ENCODE measurements at places on chromosomes 13 and 19.

DNA sequence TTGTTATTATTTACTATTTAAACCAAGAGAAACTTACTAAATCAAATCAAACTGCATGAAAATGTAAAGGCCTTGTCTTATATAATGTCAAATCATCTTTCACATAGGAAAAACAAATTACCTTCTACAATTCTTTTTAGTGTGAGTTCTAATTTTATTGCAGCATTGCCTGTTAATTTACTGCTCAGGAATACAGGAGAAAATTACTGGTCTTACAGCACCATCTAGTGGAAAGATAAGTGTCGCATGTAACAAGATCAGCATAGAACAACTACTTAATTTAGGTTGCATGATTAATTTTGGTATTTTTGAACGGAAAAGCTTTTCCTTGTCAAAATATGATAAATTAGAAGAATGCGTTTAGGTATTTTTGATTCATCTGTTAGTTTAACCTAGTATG is 502.7 kb downstream of the UQCRFS1 start:
- no peak overlapping the region for H3K27ac ChIP-seq
- no peaks in the 10 kb centered on the region for H3K27me3 ChIP-seq
- no peak overlapping the region for H3K4me3 ChIP-seq

- H3K27ac ChIP-seq, result peak overlapping the region; percentile 22
- H3K4me3 ChIP-seq, result no peak overlapping the region
- no peak for DNase-seq
- H3K4me1 ChIP-seq, result no peaks in the 10 kb centered on the region
Observed at GRCh38 chr19:6032381-6032780, 54.4 kb upstream of the RANBP3 start.

DNA sequence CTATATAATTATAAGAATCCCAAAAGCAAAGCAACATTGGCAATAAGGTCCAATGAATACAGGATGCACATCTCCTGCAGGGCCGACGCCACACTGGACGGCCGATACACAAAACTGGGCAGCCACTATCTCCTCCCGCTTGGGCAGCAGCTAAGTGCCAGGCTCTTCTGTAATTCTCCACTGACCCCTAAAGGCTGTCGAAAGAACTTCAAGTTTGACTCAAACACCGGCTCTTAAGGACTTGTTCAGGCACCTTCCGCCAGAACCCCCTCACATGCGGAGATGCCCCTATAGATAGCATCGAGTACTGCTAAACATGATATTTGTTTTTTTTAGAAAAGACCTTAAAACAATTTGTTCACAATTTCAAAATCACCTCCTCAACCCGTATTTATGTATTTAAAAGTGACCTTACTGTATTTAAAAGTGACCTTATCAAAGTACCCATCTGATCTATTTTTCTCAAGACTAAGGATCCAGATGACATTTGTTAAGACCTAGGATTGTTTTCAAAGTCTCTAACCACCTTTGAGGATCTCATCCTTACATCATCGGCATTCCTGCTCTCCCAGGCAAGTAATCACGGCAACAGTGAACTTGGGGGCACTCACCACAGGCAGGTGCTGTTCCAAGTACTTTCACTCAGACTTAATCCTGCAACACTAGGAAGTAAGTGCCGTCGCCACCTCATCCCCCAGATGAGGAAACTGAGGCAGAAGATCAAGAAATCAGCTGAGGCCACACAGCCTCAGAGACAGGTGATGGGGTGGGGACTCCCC is 77.8 kb downstream of the TUBGCP3 start:
- peaks cover 21% of the 10 kb centered on the region for H3K36me3 ChIP-seq
- H3K27ac ChIP-seq, result peak overlapping the region; percentile 87
- H3K27me3 ChIP-seq, result no peaks in the 10 kb centered on the region
- DNase-seq, result peak; percentile 53

DNA sequence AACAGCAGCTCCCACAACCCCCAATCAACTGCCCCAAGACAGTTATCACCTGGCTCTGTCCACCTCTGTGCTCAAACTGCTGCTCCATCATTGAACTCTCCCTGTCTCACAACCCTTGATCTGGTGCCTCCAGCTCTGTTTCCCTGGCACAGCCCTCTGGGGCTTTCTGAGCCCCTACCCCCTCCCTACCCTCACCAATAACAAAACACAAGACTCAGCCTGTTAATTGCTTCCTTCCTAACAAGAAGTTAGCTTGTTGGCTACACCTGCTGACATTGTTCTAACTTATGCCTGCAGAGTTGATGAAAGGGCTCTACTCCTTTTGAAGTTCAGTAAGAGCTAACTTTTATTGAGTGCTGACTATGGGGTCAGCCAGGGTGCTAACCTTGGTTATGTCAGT is 99.4 kb upstream of the FNDC3A start:
- DNase-seq, result no peak
- H3K4me1 ChIP-seq, result peaks cover 37% of the 10 kb centered on the region
- H3K27me3 ChIP-seq, result peaks cover 66% of the 10 kb centered on the region
- no peak overlapping the region for H3K27ac ChIP-seq
- no peaks in the 10 kb centered on the region for H3K36me3 ChIP-seq
- H3K4me3 ChIP-seq, result peak overlapping the region; percentile 53

- H3K4me1 ChIP-seq, result peaks cover 31% of the 10 kb centered on the region
- DNase-seq, result no peak
- H3K4me3 ChIP-seq, result peak overlapping the region; percentile 38
- H3K36me3 ChIP-seq, result peaks cover 31% of the 10 kb centered on the region
Observed at GRCh38 chr19:34231439-34231838, 22.9 kb upstream of the GARRE1 start.

- peaks cover 52% of the 10 kb centered on the region for H3K4me1 ChIP-seq
- no peaks in the 10 kb centered on the region for H3K27me3 ChIP-seq
- peak overlapping the region; percentile 60 for H3K27ac ChIP-seq
- no peaks in the 10 kb centered on the region for H3K36me3 ChIP-seq
Observed at GRCh38 chr19:55256562-55257460, 2.0 kb downstream of the PPP6R1 start.

DNA sequence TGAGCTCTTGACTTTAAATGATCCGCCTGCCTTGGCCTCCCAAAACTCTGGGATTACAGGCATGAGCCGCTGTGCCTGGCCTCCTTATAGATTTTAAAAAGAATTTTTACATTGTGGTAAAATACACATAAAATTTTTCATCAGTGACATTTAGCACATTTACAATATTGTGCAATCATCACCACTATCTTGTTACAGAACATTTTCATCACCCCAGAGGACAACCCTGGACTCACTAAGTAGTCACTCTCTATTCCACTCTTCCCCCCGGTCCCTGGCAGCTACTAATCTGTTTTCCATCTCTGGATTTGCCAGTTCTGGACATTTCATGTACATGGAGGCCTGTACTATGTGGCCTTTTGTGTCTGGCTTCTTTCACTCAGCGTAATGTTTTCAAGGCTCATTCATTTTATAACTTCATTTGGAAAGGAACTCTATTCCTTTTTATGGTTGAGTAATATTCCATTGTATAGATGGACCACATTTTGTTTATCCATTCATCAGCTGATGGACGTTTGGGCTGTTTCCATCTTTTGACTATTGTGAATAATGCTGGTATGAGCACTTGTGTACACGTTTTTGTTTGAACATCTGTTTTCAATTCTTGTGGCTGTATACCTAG is 19.9 kb downstream of the MEGF8 start:
- no peak overlapping the region for H3K4me3 ChIP-seq
- H3K4me1 ChIP-seq, result no peaks in the 10 kb centered on the region
- no peaks in the 10 kb centered on the region for H3K27me3 ChIP-seq
- H3K27ac ChIP-seq, result no peak overlapping the region
- no peak for DNase-seq

- peaks cover 38% of the 10 kb centered on the region for H3K36me3 ChIP-seq
- no peak overlapping the region for H3K4me3 ChIP-seq
- H3K27me3 ChIP-seq, result no peaks in the 10 kb centered on the region
- DNase-seq, result peak; percentile 40
Observed at GRCh38 chr19:17647071-17648020, 40.8 kb downstream of the UNC13A start.

- H3K27ac ChIP-seq, result no peak within 1 kb of the TSS
- H3K36me3 ChIP-seq, result no peaks in the 10 kb centered on the region
- peaks cover 29% of the 10 kb centered on the region for H3K27me3 ChIP-seq
- H3K4me1 ChIP-seq, result peaks cover 10% of the 10 kb centered on the region
Observed at GRCh38 chr19:17794731-17795494, at the start of gene B3GNT3. Gene B3GNT3, plus strand, starts transcription at chr19:17795138. Its CDS starts 12,670 bp downstream, at chr19:17807808.

- H3K27me3 ChIP-seq, result no peaks in the 10 kb centered on the region
- no peak overlapping the region for H3K27ac ChIP-seq
- H3K4me3 ChIP-seq, result no peak overlapping the region
Observed at GRCh38 chr13:113882716-113883115, 18.8 kb upstream of the GAS6 start.

GRCh38 chr13:43543331-43543730 is 243.4 kb downstream of the ENOX1 start:
- no peak overlapping the region for H3K27ac ChIP-seq
- H3K4me1 ChIP-seq, result no peaks in the 10 kb centered on the region
- no peak overlapping the region for H3K4me3 ChIP-seq
- no peak for DNase-seq
- no peaks in the 10 kb centered on the region for H3K27me3 ChIP-seq
- no peaks in the 10 kb centered on the region for H3K36me3 ChIP-seq

- no peaks in the 10 kb centered on the region for H3K4me1 ChIP-seq
- H3K27me3 ChIP-seq, result no peaks in the 10 kb centered on the region
- H3K27ac ChIP-seq, result no peak overlapping the region
- no peaks in the 10 kb centered on the region for H3K36me3 ChIP-seq
- no peak for DNase-seq
- H3K4me3 ChIP-seq, result no peak overlapping the region
Observed at GRCh38 chr13:71773531-71773930, 93.5 kb downstream of the DACH1 start.

- no peak for DNase-seq
- H3K27ac ChIP-seq, result no peak overlapping the region
- no peaks in the 10 kb centered on the region for H3K4me1 ChIP-seq
Observed at GRCh38 chr13:40874138-40874779, 84.8 kb downstream of the SLC25A15 start.

GRCh38 chr13:93266681-93267080 is 40.1 kb downstream of the GPC6 start:
- no peaks in the 10 kb centered on the region for H3K27me3 ChIP-seq
- H3K27ac ChIP-seq, result no peak overlapping the region
- no peak for DNase-seq
- peaks cover 33% of the 10 kb centered on the region for H3K4me1 ChIP-seq
- H3K4me3 ChIP-seq, result no peak overlapping the region

- peak overlapping the region; percentile 13 for H3K27ac ChIP-seq
- H3K36me3 ChIP-seq, result no peaks in the 10 kb centered on the region
- DNase-seq, result no peak
Observed at GRCh38 chr19:2469102-2469914, 6.6 kb upstream of the GADD45B start.

- peaks cover 8% of the 10 kb centered on the region for H3K27me3 ChIP-seq
- DNase-seq, result no peak
- 0 out of 2 replicates have a peak, but pooled peaks cover 3% of the 10 kb centered on the region for H3K4me1 ChIP-seq
- no peaks in the 10 kb centered on the region for H3K36me3 ChIP-seq
- no peak overlapping the region for H3K27ac ChIP-seq
Observed at GRCh38 chr19:16039545-16039944, 36.8 kb upstream of the TPM4 start.

DNA sequence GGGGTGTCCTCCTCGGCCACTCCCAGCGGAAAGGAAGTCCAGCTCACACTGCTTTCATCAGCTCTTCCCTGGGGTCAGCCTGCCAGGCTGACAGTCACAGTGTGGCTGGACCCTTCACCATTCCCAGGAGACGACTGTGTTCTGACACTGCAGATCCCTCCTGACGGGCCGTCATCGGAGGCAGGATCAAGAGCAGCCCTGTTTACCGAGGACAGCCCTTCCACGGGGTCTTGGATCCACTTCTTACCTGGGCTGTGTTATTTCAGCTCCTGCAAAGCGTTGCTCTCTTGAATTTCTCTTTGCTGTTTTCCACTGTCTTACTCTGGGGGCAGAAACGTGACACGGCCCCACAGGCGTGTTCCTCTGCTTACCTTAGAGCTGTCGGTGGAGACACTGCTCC is 149.9 kb upstream of the SOX1 start:
- H3K4me1 ChIP-seq, result peaks cover 18% of the 10 kb centered on the region
- H3K4me3 ChIP-seq, result no peak overlapping the region
- no peak overlapping the region for H3K27ac ChIP-seq
- no peaks in the 10 kb centered on the region for H3K27me3 ChIP-seq
- no peak for DNase-seq
- H3K36me3 ChIP-seq, result no peaks in the 10 kb centered on the region

DNA sequence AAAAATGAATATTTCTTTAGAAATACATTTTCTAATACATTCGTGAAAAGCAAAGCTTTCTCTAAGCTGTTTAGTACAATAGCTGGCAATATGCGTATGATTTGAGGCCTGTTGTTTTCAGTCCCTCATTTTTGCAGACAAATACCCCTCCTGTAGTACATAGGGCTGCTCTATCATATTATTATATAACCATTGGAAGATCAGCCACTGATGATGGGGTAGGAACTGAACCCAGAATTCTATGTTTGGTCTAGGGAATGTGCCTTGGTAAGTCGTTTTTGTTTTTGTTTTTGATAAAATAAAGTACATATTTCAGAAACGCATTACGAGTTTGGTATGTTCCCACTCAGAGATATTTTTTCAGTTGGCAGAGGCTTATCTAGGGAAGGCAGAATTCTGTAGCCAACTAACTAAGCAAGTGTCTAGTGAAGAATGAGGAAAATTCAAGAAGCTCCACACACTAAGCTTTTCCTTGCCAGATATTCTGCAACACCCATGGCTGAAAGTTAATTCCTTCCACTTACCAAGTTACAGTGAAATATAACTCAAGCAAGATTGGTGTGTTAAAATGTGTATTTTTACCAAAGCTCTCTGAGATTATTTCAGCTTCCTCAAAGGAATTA is 656.9 kb upstream of the MIR17HG start:
- no peaks in the 10 kb centered on the region for H3K27me3 ChIP-seq
- no peak overlapping the region for H3K4me3 ChIP-seq
- DNase-seq, result no peak
- no peaks in the 10 kb centered on the region for H3K4me1 ChIP-seq

- DNase-seq, result no peak
- H3K4me1 ChIP-seq, result no peaks in the 10 kb centered on the region
- H3K27ac ChIP-seq, result no peak overlapping the region
- no peak overlapping the region for H3K4me3 ChIP-seq
Observed at GRCh38 chr13:80451641-80452040, 110.7 kb upstream of the SPRY2 start.

GRCh38 chr19:18589380-18590272 is 1.0 kb downstream of the REX1BD start:
- H3K4me1 ChIP-seq, result peaks cover 33% of the 10 kb centered on the region
- H3K4me3 ChIP-seq, result peak overlapping the region; percentile 86
- H3K27ac ChIP-seq, result peak overlapping the region; percentile 98

- peaks cover 25% of the 10 kb centered on the region for H3K4me1 ChIP-seq
- no peak for DNase-seq
Observed at GRCh38 chr19:4981681-4981958, 12.7 kb downstream of the KDM4B start.

DNA sequence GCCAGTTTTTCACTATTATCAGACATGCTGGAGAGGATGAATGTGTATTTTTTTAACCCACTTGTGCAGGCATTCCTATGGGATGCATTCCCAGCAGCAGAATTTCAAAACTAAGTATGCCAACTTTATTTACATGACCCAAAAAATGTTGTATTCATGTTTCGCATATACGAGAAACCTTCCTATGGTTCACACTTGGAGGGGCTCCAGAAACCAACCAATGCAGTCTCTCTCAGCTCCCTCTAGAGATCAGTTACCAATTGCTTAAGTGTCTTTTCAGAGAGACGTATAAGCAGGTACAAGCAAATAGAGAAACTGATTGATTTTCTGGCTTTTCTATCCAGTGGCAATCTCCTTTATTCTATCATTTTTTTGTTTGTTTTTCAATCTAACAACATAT is 5.5 kb upstream of the PTOV1 start:
- H3K36me3 ChIP-seq, result peaks cover 16% of the 10 kb centered on the region
- no peak overlapping the region for H3K4me3 ChIP-seq
- no peak overlapping the region for H3K27ac ChIP-seq
- H3K4me1 ChIP-seq, result peaks cover 9% of the 10 kb centered on the region
- H3K27me3 ChIP-seq, result no peaks in the 10 kb centered on the region
- no peak for DNase-seq

Measured in WTC11 (cell line).